Left ventricle myocardium inferior (tissue), 1 donor: ENCODE measurements at places on chromosomes 4 and X. TPM values are rescaled to one million over a fixed set of nuclear protein-coding genes. Genes with fewer than 3 reads are reported as not detected.

The DNAAF6 gene
- total RNA-seq = not detected

The RAPGEF2 gene
- total RNA-seq = 51.5 TPM

GRCh38 chrX:1246816-1247215 is 21.8 kb upstream of the CSF2RA start:
- no peak overlapping the region for H3K4me3 ChIP-seq
- no peaks in the 10 kb centered on the region for H3K36me3 ChIP-seq
- peaks cover 18% of the 10 kb centered on the region for H3K4me1 ChIP-seq

- DNase-seq = no peak
- no peak overlapping the region for H3K4me3 ChIP-seq
- no peak overlapping the region for H3K27ac ChIP-seq
- no peaks in the 10 kb centered on the region for H3K27me3 ChIP-seq
- H3K4me1 ChIP-seq = no peaks in the 10 kb centered on the region
Observed at GRCh38 chrX:71504346-71504745, 28.6 kb upstream of the OGT start.

The DNAJB14 gene
- total RNA-seq = 16.4 TPM
